Cardiac fibroblast (primary cell): ENCODE measurements at places on chromosomes 3 and 15.

GRCh38 chr3:195119461-195120266 lies 151.3 kb downstream of the XXYLT1 start:
- DNase-seq: peak; percentile 86

DNA sequence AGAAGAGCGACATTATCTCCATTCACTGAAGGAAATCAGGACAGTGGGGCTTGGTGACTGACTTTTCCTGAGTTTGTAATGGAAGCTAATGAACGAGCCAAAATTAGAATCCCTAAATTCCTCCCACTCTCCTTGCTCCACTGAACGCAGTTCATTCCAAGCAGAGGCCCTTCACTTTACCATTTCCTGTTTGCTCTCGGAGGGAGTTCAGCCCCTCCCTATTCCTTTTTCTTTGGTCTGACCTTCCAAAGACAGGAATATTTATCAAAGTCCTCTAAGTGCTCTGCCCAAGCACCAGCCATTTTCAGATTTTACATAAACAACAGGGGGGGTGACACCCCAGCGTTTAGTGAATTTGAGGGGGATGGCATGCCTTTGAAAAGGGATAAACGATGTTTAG lies 24.0 kb upstream of the PTPRG start:
- peak; percentile 64 for DNase-seq

DNA sequence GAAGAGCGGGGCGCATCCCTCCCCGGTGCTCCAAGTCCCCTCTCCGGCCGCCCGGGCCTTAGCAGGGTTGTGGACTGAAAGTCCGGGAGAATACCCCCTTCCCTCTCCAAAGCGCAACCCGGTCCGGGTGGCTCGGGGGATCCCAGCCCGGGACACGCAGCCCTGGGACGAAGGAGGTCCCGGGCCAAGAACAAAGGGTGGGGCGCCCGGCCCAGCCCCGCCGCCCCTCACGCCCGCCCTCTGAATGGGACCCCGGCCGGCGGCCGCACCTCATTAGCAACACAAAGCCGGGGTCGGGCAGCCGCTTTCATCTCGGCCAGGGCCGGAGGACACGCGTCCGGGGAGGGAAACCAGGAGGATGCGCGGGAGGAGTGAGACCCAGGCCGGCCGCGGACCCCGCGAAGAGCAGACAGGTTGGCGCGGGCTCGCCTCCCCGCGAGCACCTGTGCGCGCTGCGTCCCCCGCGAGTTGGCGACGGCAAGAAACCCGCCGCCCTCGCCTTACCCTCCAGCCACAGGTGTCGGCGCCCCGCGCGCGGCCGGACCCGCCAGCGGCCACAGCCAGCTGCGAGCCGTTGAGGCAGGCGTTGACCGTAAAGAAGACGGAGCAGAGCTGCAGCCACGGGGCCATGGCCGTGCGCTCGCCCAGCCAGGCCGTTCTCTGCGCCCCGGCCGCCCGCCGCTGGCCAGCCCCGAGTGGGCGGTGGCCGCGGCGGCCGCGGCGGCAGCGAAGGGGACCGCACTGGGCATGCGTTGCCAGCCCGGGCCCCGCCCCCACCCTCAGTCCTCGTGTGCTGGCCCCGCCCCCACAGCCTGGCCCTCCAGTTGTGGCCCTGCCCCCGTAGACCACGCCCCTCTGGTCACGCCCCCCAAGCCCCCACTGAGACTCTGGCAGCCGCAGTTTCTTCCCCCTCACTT lies at the start of gene IL17RD:
TSS of gene IL17RD (minus strand) at position 697 of the 917 bp plus-strand sequence. CDS start at position 630, 67 bp downstream.
- DNase-seq: peak; percentile 74

DNA sequence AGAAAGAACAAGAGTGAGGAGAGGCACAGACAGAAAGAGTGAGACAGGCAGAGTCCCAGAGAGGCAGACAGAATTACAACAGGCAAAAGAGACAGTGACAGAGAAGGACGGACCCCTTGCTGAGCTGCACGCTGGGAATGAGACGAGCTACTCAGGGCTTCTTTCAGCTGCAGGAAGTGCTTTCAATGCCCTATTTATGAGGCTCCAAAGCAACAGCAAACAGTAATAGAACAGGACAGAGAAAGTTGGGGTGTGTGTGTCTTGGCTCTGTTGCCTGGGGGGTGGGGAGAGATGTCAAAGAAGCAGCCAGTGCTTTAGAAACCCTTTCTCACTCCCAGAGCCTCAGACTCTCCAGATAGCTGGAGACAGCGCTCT lies 502 bp upstream of the TIMP4 start:
- DNase-seq: peak; percentile 14

GRCh38 chr15:56428821-56429458 lies 36.0 kb downstream of the MNS1 start:
- DNase-seq: peak; percentile 60

DNA sequence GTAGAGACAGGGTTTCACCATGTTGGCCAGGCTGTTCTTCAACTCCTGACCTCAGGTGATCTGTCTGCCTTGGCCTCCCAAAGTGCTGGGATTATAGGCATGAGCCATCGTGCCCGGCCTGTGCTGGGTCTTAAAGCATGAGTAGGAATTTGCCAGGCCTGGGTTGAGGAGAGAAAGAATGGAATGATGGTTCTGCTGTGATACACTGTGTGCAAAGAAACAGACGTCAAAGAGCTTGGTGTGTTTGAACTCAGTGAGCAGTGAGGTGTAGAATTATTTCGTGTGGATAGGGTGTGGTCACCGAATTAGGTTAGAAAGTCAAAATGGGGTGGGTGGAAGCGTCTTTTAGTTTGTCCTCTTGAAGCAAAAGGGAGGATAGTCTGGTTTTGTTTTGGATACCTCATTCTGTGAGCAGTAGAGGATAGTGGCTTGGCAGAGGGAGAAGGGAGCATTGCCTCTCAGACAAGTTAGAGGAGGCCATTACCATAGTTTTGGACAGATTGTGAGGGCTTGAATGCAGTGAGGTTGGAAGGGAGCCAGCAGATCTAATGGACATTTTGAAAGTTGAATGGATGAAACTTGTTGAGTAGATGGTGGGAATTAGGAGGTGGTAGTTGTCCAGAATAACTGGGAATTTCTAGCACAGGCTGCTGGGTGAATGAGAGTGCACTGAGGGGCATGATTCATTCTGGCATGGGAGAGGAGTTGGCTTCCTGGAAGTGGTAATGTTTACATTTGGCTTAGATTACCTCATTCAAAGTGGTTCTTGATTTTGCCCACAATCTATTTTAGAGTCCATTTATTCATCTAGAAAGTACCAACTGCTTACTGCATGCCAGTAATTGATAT lies 27.2 kb downstream of the AKAP13 start:
- DNase-seq: peak; percentile 86

DNA sequence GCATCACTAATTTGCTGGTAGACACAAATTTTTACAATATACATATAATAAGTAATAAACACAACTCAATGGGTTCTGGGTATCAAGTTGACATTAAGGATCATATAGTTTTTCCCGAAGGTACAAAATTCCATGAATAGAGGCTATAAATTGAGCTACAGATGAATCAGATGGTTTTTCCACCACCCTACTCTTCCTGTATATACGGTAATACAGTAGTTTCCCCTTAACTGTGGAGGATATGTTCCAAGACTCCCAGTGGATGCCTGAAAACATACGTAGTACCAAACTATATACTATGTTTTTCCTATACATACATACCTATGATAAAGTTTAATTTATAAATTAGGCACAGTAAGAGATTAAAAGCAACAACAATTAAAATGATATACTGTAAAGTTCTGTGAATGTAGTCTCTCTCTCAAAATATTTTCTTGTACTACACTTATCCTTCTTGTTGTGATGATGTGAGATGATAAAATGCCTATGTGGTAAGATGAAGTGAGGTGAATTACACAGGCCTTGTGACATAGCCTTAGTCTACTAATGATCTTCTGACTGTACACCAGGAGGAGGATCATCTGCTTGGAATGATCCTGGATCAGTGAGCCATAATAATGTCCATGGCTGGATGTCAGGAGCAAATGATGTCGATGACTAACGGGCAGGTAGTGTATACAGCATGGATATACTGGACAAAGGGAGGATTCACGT lies 116.7 kb downstream of the NR1I2 start:
- DNase-seq: peak; percentile 18

GRCh38 chr3:104316118-104316517 lies 1050.6 kb upstream of the ALCAM start:
- no peak for DNase-seq
